ENCODE measurements at places on chromosomes 12 and 14.

GRCh38 chr14:37047996-37048395 lies 124.4 kb downstream of the SLC25A21 start:
- no peak for DNase-seq

DNA sequence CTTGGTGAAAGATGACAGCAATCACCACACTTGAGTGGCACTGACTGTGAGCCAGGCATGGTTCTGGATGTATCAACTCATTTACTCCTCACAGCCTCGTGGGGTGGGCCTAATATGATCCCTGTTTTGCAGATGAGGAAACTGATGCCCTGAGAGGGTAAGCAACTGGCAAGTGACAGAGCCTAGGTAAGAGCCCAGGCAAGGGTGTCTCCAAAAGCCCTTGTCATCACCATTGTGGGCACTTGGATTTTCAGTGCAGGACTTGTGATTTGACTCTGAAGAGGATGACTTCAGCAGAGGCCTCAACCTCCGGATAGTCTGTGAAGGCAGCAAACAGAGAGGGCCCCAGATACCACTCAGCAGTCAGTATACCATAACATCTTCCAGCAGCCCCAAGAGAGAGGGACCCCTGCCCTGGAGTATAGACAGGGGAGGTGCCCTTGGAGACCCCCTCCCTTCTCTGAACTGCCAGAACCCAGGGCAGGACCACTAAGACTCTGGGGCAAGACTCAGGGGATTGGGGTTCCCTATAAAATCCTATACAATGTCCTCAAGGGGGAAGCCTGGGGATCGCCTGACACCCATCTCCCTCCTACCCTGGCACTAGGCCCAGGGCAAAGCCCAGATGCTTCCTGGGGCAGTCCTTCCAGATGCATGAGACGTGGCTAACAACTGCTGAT lies 7.1 kb upstream of the KRT5 start:
- no peak for DNase-seq

- peak; percentile 52 for DNase-seq
Measured at GRCh38 chr12:46773586-46774321, 52.0 kb downstream of the SLC38A4 start.

- no peak for DNase-seq
Measured at GRCh38 chr14:90596733-90597132, 199.9 kb downstream of the CALM1 start.

DNA sequence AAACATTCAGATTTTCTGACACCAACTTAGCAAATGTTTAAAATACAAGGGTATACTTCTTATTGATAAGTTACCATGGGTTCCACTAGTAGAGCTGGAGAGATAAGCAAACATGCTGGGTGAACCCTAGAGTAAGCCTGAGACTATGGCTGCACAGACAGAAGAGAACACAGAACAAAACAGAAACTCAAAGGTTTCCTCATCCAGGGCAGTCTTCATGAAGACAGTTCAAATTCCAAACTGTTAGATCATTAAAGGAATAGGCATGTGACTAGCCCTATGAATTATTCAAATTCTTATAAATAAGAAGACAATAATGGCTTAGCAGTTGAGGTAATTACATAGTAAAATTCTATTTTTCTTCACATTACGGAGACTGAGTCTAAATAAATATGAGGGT lies 28.1 kb downstream of the BTBD7 start:
- DNase-seq: peak; percentile 37

DNA sequence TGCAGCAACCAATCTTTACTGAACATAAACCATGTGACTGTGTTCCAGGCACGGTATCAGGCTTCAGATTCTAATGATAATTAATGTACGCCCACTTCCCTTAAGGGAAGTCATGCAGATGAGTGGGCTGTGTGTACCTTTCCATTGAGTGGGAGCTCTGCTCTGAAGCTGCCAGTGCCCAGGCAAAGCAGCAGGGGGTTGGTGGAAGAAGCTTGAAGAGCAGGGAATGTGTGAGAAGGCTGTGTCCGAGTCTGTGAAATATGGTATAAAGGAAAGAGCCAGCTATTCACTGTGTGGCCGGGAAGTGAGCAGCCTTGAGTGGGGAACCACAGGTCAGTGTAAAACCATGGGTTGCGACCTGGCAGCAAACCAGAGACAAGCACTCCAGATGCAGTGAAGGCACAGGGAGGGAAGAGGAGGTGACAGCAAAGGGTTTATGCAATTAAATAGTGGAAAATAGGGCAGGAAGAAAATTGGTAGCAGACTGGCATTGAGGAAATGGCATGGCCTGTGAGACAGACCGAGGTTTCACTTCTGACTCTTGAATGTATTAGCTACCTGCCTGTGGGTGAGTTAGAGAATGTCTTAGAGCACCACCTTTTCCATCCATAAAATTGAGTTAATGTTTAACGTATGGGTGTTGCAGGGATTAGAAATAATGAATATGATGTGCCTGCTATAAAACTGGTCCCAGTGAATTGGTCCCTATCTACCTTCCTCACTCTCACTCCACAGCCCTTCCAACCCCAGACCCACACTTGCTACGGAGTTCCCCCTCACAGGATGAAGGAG lies 116.4 kb downstream of the NTF3 start:
- DNase-seq: no peak

DNA sequence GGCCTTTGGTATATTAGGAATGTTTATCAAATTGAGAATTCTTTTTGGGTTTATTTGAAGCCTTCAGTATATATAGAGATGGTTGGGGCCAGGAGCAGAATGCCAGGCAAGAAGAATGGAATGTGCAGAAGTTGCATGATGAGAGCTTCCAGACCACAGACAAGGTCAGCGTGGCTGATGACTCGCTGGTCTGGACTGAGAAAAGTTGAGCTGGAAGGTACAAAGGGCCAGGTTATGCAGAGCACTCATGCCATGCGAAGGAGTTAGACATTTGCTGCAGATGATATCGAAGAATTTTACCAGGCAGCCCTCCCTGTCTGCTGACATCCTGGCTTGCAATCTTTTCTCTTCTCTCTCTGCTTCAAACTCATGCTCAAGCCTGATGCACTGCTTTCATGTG lies 196.2 kb upstream of the ARHGAP5 start:
- peak; percentile 92 for DNase-seq

DNA sequence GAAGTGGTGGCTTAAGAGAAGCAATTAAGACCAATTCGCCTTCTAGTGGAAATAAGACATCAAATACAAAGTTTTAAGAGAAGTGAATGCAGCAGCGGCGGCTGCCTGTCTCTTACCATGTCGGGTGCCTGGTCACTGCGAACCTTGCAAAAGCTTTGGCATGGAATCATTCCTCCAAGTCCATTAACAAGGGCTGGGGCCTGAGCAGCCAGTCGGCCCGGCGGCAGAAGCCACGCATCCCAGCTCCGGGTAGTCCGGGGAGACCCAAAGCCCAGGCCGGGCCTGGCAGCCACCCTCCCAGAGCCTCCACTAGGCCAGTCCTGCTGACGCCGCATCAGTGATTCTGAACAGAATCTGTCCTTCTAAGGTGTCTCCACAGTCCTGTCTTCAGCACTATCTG lies 321.0 kb downstream of the TMEM121 start:
- no peak for DNase-seq

GRCh38 chr12:77152623-77153193 lies 87.3 kb upstream of the E2F7 start:
- peak; percentile 70 for DNase-seq

DNA sequence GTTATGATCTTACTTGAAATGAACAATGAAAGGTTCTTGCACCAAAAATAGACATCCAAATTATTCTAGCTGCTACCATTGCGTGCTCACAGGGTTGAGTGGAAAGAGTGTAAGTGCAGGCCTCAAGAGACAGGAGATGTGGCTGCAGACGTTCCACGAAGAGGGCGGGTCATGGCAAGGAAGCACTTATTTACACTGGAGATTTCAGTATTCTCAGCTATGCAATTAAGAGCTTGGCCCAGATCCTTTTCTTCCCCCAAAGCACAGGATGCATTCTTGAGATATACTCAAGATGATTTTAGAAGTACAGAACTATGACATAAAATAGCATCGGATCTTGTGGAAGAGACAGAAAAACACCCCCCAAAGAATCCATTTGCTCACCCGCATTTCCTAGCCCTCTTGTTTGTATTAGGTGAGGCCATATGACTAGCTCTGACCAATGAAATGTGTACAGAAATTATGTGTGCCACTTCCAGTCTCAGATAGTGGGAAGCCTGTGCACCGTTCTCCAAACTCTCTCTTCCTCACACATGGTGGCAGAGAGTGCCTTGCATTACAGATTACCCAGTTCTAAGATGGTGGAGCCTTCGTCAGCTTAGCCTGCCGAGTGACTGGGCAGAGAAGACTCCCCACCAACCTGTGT lies 261.4 kb downstream of the TTC8 start:
- DNase-seq: peak; percentile 11

DNA sequence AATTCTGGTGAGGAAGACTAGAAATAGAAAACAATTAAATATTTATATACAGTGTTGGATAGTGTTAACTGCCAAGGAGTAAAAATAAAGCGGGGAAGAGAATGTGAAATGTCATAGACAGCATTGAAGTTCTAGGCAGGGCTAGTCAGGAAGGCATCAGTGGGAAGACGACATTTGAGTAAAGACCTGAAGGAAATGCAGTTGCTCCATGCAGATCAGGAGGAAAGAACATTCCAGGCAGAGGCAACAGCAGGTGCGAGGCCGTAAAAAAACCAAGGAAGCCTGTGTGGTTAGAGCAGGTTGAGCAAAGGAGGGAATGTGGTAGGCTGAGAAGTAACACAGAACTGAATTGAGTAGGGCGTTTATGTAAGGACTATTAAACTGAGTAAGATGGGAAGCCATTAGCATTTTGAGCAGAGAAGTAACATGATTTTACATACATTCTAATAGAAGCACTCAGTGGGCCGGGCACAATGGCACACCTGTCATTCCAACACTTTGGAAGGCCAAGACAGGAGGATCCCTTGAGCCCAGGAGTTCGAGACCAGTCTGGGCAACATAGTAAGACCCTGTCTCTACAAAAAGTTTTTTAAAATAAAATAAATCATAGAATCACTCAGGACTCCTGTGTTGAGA lies 14.9 kb downstream of the SLC35E3 start:
- no peak for DNase-seq
